Midbrain (tissue), 1 donor: ENCODE measurements at places on chromosomes 4 and X.

DNA sequence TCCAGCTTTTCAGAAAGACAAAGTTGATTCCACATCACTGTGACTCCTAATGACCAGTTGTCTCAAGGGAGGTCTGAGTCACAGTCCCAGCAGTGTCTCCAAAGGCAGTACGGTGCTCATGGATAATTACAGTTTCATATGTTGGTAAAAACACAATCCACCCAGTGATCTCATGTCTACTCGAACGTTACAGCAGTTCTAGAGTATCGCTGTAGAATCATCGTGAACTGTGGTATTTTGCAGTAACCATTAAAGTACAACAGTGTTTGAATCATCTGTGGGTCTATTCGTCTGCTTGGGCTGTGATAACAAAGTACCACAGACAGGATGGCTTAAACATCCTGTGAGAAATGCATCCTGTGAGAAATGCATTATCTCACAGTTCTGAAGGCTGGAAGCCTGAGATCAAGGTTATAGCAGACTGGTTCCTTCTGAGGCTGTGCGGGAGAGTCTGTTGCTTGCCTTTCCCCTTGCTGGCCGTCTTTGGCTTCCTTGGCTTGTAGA lies 121.1 kb upstream of the SORBS2 start:
- no peak for DNase-seq

DNA sequence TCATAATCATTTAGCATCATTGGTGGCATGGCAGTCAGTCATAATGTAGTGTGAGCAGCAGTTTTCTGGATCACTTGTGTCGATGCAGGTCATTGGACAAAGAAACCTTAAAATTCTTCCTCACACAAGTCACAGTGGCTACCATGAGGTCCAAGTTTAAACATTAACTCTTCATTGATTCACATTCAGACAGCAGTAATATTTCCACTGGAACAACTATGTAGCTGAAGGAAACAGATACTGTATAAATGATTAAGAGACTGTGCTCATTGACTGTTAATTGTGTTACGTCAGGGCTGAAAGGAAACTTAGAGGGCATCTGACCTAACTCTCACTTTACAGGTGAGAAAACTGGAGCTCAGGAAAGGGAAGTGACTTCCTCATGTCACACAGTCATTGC lies 261.8 kb downstream of the KLHL13 start:
- no peak for DNase-seq

DNA sequence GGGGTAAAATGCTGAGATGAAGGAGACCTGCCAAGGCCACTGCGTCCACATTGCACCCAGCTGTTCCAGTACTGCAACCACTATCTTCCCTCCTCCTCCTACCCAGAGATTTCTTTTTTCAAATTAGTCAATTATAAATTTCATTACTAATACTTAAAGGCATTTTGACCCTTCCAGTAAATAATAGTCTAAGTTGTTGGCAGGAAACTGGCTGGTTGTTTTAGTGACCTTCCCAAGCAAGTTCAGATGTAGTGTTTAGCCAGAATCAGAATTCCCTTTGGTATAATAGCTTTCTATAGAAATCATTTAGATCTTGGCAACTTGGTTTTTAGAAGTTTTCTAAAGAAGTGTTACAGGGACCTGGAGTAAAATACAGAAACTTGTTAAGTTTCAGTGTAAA lies 66.0 kb downstream of the AASDH start:
- no peak for DNase-seq

- DNase-seq = peak; percentile 28
These were observed 128.4 kb downstream of the REELD1 start for GRCh38 chr4:146342600-146343192.

DNA sequence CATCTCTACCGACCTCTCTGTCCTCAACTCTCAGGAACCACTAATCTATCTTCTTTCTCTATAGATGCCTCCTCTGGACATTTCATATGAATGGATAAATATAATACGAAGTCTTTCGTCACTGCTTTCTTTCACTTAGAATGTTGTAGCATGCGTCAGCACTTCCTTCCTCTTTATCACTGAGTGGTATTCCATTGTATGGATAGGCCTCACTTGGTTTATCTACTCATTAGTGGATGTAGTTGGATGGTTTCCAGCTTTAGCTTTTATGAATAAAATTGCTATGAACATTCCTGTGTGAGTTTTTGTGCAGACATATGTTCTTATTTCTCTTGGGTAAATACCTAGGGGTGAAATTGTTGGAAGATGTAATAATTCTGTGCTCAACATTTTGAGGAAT lies 528.2 kb upstream of the FAT1 start:
- DNase-seq = no peak

GRCh38 chr4:159906517-159906916 lies 803.6 kb downstream of the RAPGEF2 start:
- no peak for DNase-seq

DNA sequence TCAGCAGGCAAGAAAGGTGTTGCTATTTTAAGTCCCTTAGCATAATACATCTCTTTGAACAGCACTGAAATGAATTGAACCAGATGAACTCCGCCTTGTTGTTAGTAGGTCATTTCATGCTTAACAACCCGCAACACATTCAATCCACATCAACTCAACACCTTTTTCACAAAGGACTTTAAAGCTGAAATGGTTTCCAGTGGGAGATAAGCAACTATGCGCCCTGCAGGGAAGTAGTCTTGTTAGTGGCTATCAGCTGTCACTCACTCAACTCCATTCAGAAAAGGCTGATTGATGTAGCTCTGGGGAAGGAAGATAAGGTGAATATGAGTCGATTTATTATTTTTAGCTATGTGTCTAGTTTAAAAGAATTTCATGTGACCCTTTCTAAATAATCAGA lies 46.0 kb downstream of the ATP8A1 start:
- no peak for DNase-seq

DNA sequence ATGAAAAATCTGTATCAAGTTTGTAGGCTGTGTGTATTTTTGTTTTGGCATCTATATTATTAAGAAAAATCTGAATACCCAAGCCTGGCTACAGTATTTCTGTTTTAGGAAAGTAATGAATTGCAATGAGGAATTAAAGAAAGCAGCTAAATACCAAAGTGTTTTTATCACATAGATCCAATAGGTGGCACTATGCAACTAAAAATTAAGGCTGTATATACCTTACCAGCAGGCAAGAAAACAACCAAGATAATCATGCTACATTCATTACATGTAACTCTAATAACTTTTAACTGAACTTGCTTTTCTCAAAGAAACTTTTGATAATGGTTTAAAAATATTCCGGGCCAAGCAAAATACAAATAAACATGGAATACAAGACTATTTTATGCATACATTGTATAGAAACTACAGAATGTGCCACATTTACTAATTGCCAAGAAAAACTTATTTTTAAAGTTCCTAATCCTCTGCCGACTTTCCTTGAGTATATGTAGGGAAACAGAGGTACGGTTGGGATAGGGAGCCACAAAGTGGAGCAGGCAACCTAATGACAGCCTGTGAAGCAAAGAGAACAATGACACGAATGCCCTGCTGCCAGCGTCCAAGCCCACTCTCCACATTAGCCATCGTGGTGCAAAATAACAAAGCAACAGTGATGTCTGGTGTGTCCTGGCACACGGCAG lies 63.7 kb downstream of the SEC24D start:
- peak; percentile 47 for DNase-seq

DNA sequence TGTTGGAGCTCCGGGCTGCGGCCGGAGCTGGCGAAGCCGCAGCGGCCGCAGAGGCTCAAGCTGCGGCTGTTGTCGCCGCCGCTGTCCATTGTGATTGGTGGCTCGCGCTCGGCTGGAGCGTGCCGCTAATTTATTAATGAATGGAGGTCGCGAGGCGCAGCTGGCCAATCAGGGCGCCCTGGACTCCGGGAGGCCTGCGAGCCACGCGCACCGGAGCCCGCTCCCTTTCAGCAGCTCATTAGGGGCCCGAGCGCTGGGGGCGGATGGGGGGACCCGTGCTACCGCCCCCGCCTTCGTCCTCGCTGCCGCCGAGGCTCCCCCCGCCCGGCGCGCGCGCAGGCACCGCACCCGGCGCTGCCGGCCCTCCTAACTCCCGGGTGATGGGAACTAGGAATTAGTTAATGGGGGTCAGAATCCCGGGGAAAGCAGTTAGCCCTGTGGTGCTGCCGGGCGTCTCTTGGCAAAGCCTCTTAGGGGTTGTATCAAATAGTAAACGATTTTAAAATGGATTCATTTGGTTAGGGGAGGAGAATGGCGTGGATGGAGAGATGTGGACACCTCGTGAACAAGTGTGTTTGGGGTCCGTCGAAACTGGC lies 589 bp upstream of the NEUROG2 start:
- DNase-seq = no peak

DNA sequence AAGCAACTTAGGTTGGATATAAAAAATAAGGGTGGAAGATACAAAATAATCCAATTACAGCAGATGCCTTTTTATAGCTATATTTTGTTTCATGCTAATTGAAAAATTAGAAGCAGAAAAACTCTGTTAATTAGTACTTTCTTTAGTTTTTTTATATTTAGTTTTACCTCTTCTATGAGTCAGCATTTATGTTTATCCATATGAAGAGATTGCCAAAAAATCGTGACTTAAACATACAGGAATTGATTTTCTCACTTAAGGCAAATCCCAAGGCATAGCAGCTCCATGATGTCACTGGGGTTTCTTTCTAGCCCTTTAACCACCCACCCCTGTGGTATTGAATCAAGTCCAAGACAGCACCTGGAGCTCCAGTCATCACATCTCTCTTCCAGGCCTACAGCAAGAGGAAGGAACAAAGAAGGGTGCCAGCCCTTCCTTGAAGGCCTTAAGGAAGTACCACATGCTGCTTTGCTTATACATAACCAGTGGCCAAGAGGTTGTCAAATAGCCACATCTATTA lies 365.8 kb upstream of the TENM3 start:
- DNase-seq = no peak

DNA sequence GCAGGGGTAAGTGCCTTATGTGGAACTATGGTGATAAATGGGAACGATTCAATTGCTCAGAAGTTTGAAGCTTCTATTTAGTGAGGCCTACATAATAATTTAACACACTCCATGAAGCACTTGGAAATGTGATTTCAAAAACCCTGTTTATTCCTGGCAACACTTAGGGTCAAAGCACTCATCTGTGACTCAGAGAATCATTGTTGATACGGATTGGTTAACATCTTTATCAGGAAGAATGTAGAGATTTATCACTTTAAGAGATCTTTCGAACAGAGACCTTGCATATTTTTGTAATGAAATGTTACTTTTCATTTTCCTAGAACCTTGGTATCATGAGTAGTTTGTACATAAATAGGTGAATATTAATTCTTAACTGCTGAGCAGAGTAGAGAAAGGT lies 269.1 kb upstream of the SLIT2 start:
- DNase-seq = no peak

DNA sequence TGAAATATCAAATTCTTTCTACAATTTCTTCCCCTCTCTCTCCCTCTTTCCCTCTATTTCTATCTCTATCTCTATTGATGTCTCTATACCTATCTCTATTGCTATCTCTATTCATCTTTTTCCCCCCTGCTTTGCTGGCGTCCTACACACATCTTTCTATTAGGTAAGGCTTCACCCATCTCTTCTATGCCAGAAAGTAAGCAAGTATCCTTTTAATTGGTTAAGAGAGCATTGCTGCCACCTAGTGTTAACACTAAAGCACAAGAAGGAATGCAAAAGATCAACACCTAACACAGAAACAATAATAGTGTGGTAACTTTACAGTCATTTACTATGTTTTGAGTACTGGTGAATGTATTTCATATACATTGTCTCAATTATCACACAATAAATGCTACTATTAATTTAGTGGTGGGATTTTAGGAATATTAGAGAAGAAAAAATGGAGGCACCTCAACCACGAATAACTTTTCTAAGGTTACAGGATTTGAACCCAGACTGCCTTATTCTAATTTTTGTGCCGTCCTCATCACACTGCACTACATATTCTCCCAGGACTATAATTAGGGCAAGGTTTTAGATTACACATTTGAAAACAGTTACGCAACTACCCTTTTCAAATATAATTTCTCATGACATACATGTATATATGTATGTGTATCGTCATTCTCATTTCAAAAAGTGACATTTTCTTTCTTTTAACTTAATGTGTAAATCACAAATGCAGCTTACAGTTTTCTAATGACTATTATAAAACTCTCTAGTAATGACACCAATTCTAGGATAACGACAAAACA lies 3.7 kb upstream of the C4orf36 start:
- peak; percentile 77 for DNase-seq

- DNase-seq = no peak
These were observed 931.7 kb upstream of the HS3ST1 start for GRCh38 chr4:12360391-12360790.

DNA sequence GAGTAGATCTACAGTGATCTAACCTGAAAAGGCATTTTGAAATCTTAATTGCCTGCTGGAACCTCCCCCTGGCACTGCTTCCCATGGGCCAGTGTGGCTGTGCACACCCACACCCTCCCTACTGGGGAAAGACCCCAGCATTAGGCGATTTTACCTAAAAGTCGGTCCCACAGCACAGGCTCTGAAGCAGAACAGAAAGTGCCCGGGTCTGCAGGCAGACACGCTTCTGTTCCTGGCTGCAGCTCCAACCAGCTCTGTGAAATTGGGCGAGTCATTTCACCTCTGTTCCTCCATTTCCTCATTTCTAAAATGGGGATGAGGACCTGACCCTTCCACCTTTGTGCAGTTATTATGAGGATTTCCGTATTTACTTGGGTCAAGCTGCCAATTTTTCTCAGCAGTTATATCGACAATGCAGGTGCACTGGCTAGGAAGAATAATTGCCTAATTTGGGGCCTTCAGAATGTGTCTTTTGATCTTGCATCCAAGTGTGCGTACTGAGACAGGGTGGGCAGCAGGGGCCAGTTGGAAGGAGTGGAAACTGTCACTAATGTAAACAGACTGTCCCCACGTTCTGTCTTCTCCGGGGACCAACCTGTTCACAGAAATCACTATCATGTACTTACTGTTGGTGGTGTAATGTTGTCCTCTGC lies 7.1 kb downstream of the KLF3 start:
- no peak for DNase-seq

- no peak for DNase-seq
These were observed 24.2 kb downstream of the AMMECR1 start for GRCh38 chrX:110293658-110294057.

DNA sequence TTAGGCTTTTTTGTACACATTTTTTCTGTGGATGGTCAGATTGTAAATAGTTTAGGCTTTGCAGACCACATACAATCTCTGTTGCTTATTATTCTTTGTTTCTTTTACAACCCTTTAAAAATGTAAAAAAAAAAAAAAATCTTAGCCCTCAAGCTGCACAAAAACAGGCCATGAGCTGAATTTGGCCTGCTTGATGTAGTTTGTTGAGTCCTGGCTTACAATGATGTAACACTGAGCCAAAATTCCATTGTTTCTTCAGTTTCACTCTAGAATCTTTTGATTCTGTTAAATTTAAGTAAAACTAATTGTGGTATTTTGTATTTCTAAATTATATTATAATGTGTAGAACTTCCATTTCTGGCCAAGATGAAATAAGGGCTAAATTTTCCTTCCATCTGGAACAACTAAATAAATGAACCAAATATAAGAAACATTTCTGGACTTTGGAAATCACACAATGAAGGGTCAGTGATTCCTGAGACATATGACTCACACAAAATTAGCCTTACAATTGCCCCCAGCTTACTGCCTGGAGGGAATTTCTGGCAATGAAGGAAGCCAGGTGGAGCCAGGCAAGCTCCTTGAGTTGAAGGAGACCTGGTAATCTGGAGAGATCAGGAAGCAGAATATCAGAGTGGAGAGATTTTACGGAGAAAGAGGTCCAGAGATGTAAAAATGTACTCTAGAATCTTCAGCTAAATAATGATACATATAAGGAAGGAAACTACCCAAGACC lies 29.8 kb downstream of the IQCM start:
- peak; percentile 23 for DNase-seq
